CD4-positive, alpha-beta T cell treated with Interleukin-2 at 100 ng/mL for 4 hours (primary cell): ENCODE measurements at places on chromosomes 2 and 18.

DNA sequence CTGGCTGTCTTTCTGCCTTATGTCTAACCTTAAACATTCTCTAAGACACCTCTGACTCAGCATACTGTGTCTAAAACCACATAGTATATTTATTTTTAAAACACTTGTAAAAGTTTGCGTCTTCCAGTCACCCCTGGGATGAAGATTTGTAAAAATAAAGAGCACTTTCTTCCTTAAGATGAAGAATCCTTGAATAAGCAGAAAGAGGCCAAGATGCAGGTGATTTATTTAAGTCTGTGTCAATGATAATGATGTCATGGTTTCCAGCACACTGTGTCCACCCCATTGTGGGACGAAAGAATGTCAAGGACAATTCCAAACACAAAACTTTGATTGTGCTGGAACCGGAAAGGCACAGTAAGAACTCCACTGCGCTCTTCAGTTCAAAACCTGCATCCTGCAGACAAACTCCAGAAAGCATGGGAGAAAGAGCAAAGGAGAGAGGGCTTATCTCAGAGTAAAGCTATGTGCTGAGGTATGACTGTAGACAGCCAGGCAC, 92.9 kb downstream of the ZEB2 start:
- no peak for DNase-seq

GRCh38 chr2:136005462-136006196, 20.2 kb upstream of the DARS1 start:
- DNase-seq, result no peak

GRCh38 chr2:179438654-179439053, 174.0 kb upstream of the SESTD1 start:
- DNase-seq, result no peak

DNA sequence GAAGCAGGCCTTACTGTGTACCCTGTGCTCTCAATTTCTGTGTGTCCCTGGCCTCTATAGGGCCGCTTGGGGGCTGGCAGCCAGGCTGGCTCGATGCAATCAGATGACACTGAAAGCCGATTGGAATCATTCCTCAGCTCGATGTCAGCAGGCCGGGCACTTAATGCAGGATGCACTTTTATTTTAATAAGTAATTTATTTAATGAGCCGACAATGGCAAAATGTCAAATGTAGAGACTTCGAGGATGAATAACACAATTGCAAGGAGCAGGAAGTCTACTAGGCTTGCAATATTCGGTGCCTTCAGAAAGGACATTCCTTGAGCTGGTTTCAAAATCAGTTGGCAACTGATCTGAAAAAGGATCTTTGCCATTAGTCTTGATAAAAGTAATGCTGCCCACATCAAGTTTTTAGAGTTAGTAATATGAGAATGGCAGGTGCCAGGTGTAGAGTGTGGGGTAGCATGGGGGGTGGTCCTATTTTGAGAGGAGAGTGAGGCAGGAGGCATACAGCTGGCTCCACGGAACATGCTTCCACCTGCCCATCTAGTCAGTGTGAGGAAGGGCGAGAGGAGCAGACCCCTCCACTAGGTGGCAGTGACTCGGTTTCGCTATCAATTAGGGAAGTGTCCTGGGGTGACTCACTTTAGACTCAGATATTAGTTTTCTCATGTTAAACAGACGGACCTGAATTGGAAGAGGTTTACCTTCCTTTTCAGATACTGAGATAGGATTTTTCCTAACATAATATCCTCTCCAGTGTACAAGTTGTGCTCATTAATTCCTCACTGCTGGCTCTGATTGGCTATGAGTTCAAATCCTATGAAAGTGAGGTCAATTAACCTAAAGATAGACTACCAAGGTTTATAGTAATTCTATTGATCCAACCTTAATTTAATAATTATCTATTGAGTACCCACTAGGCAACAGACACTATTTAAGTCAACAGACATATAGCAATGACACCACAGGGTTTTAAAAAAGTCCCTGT, 80.9 kb downstream of the NABP1 start:
- DNase-seq, result peak; percentile 68

- DNase-seq, result no peak
Measured at GRCh38 chr2:27152796-27153464, 4.1 kb downstream of the TCF23 start.

DNA sequence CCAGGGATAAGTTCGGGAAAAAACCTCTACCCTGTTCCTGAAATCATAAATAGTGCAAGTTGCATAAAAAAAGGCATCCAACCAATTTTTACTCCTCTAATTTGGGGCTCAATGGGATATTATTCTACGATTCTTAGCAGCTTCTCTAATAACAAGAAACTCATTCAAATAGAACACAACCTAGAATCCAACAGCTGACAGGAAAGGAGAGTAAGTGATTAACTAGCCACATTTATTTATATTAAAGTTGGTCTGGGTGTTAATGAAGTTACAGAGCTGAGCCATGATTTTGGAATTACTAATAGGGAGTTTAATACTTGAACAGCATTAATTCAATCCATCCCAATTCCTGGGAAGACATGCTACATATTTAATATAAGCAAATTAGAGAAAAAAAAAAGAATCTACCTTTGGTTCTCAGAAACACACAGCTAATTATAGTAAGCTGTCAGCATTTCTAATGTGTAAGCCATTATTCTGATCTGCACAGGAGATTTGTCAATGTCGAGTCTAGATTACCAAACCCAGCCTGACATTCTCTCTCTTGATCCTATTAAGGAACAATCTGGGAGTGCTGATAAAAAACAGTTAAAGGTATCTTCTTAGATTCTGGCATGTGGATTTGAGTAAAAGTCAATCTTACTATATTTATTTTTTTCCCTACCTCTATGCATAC, 267.7 kb downstream of the NBAS start:
- DNase-seq, result no peak

DNA sequence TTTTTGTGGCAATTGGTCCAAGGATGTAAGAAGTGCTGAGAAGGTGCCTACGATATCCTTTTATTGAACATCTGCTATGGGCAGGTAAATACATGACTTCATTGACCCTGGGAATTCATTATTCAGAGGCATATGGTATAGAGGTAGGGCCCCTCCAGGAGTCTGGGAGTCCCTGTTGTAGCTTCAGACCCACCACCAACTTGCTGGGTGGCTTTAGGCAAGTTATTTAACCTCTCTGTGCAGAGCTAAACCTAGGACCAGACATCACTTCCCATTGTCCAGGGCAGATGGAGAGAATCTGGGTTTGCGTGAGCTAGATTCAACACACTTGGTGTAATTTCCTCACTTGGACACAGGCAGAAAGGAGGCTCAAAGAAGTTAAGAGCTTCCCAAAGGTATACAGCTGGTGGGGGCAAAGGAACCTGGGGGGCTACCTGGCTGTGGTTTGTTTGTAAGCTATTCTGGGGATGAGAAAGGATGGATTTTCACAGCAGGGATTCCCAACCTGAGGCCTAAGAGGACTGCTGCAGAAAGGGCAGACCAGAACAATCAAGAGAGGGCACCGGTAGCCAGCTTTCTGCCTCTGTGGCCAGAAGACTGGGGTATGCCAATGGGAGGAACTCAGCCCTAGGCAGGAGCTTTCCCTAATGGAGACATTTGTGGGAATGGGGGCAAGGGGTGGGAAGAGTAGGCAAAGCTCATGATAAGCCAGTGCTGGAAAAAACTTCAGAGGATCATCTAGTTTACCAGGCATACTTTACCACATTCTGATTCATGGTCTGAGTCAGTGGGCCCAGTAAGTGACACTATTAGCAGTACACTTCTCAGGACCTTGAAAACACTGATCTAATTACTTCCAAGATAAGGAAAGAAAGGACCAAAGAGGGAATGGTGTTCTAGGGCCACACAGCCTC, 102.7 kb upstream of the SMAD2 start:
- no peak for DNase-seq

GRCh38 chr2:140383781-140384180, 1603.6 kb upstream of the NXPH2 start:
- DNase-seq, result no peak

DNA sequence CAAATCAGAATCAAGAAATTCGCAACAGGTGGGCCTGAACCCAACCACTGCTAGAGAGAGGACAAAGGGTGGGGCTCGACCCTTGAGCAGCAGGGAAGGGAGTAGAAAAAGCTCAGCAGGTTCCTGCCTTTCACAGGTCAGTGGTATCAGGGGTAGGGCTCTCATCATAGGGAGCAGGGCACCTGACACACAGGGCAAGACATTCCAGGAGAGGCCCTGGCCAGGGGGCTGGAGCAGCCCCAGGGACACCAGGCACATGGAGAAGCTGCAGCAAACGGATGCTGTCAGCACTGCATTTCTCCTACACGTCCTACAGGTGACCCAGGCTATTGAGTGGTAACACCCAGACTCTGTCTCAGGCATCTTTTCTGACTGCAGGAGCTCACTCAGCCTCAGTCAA, 17.2 kb upstream of the MLPH start:
- no peak for DNase-seq

DNA sequence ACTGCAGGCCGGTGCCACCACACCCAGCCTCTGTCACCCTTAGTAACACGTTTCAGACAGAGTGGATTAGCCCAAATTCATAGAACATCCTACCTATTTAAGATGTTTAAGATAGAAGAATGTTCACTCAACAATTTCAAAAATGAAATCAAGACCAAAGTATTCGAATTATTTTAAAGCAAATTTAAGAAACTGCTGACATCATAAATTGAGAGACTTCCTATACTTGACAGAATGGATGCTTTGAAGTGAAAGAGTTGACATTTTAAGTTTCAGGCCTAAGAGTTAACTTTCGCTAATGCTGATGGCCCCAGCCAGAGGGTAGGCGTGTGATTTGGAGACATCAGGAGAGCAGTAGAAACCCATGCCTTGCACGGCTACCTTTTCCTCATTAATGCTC, 271.9 kb downstream of the SS18 start:
- no peak for DNase-seq

DNA sequence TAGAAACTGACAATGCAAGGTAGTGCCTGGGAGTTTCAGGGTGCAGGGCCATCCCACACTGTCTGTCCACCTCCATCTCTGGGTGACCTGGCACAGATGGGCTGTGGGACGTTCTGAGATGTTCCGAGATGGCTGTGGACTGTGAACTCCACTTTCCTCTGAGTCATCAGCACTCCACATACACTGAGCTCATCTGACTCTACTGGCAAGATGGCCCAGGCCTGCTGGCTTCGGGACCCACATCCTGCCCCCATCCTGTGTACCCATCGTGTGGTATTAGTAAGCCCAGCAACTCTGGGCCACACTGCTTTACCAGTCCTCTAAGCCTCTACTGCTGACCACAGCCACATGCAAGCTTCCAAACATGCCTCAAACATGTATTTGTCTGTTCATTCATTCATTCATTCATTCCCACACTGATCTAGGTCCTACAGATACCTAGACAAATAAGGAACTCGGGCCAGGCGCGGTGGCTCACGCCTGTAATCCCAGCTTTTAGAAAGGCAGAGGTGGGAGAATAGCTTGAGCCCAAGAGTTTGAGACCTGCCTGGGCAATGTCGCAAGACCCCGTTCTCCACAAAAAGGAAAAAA, 124.8 kb upstream of the CXCR4 start:
- DNase-seq, result peak; percentile 67

DNA sequence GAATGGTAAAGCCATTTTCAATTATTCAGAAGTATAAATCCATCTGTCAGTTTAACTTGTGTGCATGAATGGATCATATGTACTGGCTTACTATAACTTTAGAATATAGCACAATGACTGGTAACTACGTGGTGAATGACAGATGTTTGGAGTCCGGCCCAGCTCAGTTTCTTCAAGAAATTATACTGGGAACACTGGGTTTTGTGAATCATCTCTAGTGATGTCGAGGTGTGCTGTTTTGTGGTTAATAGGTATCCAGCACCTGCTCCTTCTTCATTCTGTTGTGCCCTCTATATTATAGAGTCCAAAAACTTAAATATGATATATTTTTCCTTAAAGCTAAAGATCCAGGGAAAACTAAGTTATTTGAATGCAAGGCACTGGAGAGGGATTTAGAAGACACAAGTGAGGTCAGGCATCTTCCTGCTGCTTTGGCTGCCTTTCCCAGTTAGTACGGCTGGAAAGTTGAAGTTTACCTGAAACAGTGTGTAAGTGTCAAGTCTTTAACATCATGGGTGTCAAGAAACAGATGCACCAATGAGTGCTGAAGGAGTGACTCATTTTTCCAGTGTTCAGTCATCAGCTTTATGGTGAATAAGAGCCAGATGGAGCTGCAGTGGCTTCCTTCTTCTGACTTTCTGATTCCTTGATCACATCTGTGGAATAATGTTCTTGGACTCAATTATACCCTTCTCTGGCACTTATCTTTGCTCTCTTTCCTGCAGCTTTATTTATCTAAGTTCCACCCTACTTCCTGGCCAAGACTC, 1079.5 kb upstream of the CELF4 start:
- DNase-seq, result no peak

- no peak for DNase-seq
Measured at GRCh38 chr2:36329251-36329650, 26.3 kb upstream of the CRIM1 start.

DNA sequence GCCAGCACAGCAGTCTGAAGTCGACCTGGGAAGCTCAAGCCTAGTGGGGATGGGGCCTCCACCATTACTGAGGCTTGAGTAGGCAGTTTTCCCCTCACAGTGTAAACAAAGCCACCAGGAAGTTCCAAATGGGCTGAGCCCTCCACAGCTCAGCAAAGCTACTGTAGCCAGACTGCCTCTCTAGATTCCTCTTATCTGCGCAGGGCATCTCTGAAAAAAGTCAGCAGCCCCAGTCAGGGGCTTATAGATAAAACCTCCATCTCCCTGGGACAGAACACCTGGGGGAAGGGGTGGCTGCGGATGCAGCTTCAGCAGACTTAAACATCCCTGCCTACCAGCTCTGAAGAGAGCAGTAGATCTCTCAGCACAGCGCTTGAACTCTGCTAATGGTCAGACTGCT, 218.4 kb upstream of the VRK2 start:
- DNase-seq, result no peak

DNA sequence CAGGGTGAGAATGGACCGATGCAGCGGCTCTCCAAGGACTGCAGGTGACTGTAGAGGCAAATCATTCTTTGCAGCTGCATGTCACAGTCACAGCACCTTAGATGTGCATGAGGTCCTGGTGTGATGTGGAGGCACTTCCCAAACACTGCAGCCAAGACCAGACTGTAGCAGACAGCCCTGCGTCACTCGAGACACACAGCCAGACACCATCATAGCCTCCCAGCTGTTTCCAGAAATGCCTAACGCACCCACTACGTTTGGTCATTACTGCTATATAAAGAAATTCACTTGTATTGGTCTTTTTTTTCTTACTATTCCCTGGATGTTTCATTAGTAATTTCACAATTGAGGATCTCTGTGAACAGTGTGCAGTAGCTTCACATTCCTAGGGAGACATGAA, 60.9 kb downstream of the SH3YL1 start:
- no peak for DNase-seq
